ENCODE measurements at places on chromosomes 4 and X. TPM values are rescaled to one million over a fixed set of nuclear protein-coding genes. Genes with fewer than 3 reads are reported as not detected.

DNA sequence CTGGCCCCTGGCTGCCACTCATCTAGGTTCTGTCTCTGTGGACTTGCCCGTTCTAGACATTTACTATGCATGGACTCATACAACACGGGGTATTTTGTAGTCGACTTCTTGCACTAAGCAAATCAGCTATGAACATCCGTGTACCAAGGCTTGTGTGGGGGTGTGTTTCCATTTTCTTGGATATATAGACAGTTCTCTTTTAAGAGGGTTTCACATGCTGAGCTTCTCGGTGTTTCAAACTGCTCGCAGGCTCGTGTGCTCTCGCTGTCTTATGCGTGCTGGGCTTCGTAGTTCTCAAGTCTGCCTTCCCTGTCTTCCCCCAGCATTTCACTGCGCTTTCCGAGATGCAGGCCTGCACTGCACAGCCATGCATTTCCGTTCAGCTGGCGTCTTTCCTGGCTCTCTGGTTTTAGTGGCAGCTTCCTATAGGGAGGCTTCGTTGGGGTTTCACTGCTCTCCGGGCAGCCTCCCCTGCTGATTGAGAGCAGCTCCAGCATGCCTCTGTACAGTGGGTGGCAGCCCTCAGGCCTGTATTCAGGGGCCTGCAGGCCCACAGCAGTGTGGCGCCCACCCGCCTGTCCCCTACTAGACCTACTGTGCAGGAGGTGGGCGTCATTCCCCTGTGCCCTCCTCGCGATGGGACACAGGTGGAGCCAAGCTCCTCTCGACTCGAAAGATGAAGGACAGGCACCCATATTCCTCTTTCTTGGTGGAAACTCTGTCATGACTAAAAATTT is 27.6 kb downstream of the ZBTB49 start:
- no peak for DNase-seq

DNA sequence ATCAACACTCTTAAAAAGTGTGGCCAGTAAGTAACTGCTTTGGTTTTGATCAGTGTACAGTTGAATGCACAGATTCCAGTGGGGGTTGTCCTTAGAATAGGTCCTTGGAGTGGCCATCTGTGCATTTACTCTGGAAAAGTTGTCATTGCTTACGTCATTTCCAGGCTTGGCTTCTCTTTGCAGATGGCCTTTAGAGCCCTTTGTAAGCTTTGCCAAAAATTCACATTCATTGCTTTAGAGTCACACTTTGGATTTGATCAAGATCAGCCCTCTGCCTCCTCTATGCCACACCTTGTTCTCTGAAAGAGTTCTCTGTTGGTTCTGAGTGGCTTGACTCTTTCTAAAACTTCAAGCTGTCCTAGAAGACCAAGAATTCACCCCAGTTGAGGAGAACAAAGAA is 83.9 kb downstream of the MAMLD1 start:
- DNase-seq = no peak

GRCh38 chr4:651884-652642 is 22.0 kb downstream of the ATP5ME start:
- peak; percentile 53 for DNase-seq

HAND2 gene
- polyA plus RNA-seq = not detected

F8A1 gene
- 51.9 TPM for polyA plus RNA-seq

PDLIM3 gene
- polyA plus RNA-seq = 10.8 TPM

Measured in kidney (tissue), 22 donors.